ENCODE measurements at places on chromosomes 6 and 20.

DNA sequence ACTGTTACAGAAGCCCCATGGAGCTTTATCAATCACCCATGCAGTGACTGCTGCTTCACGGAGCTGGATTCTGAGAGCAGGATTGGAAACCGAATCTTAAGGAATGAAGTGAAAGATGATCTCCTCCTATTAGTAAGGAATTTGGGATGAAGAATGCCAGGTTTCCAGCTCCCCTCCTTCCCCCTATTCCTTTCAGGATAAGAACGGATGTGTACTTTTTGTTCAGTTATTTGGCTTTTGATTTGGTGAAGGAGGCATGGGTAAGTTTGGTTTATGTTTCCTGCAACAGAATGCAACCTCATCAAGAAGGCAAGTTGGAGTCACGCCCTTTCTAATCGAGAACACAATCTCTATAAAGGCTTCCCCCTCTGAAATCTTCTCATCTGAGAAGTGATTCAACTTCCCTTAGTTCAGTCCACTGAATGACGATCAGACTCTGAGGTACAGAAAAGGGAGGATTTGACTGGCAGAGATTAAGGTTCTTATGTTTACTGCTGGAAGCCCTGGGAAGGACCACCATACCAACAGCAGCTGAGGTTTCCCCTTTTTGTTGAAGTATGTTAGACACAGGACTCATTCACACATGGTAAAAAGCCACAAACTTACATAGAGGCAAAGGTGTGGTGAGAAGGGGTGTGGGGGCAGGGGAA, 5.5 kb downstream of the ELMO2 start:
- no peak for DNase-seq

DNA sequence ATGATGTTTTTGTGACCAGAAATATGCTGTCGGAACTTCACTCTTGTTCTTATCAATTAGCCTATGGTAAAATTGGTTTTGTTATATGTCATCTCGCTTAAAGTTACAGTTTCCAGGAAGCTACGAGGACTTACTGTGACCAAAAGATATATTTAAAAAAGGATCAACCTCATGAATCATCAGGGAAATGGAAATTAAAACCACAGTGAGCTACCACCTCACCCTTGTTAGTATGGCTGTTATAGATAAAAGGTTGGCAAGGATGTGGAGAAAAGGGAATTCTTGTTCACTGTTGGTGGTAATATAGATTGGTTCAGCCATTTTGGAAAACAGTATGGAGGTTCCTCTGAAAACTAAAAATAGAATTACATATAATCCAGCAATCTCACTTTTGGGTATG, 14.3 kb upstream of the INSM1 start:
- no peak for DNase-seq

DNA sequence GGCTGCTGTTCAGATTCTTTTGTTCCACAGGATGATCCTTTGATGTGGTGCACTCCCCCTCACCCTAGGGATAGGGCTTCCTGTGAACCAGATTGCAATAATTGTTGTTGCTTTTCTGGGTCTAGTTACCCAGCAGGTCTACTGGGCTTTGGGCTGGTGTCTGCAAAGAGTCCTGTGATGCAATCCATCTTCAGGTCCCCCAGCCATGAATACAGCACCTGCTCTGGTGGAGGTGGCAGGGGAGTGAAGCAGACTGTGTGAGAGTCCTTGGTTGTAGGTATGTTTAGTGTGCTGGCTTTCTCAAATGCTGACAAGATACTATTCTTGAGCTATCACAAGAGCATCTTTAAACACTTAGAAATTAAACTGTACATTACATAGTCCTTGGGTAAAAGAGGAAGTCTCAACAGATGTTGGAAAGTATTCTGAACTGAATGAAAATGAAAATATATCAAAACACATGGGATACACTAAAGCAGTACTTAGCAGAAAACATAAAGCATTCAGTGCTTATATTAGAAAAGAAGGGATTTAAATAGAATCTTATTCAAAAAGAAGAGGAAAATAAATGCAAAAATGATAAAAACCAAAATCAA, 49.1 kb upstream of the CCR6 start:
- no peak for DNase-seq

GRCh38 chr6:87066449-87067333, 28.2 kb downstream of the CGA start:
- DNase-seq, result peak; percentile 13

DNA sequence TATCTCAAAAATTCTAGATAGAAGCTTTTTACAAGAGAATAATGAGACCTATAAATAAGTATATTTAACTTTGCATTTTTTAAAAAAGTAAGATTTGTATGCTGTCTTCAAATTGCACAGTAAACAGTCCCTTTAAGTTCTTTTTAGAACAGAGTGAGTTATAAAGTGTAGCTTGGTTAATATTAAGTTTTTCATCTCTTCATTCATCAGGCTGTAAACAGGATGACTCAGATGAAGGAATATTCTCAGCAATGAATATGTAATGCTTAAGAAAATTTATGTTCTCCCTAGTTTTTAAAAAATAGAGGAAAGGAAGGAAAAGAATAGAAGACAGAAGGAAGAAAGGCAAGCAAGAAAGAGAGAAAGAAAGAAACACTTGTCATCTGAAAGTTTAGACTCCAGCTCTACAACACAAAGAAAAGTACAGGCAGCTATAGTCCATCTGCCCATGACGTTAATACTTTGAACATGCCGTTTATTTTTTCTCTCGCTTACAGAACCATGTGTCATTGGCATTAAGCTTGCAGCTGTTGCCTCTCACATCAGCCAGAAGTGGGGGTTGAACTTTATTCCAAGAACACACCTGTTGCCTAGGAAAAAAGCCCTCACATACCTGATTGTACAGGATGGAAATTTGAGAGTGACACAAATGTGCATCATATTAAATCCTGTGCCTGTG, 36.1 kb downstream of the CAP2 start:
- DNase-seq, result no peak

- DNase-seq, result no peak
Observed at GRCh38 chr6:74431873-74432580, 736.0 kb downstream of the CD109 start.

DNA sequence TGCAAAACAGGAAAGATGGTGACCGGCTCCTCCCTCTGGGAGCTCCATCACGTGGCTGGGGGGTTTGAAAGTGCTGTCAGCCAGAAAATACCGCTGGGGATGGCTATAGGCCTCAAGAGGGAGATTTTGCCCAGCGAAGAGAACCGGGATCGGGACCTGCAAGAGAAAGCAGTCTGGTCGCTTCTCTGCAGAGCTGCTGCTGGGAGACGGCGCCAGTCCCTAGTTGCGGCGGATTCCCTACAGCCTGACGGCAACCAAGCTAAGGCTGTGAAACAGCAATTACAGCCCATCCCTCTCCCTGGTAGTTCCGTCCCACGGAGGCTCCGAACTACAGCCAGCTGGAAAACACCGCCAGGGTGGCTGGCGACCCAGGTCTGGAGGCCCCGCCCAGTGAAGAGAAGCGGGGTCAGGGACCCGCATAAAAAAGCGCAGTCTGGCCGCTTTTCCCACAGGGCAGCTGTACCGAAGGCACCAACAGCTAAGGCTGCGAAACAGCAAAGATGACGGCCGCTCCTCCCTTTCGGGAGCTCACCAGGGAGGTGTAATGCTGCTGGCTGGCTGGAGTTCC, 238.1 kb upstream of the IRAK1BP1 start:
- no peak for DNase-seq

DNA sequence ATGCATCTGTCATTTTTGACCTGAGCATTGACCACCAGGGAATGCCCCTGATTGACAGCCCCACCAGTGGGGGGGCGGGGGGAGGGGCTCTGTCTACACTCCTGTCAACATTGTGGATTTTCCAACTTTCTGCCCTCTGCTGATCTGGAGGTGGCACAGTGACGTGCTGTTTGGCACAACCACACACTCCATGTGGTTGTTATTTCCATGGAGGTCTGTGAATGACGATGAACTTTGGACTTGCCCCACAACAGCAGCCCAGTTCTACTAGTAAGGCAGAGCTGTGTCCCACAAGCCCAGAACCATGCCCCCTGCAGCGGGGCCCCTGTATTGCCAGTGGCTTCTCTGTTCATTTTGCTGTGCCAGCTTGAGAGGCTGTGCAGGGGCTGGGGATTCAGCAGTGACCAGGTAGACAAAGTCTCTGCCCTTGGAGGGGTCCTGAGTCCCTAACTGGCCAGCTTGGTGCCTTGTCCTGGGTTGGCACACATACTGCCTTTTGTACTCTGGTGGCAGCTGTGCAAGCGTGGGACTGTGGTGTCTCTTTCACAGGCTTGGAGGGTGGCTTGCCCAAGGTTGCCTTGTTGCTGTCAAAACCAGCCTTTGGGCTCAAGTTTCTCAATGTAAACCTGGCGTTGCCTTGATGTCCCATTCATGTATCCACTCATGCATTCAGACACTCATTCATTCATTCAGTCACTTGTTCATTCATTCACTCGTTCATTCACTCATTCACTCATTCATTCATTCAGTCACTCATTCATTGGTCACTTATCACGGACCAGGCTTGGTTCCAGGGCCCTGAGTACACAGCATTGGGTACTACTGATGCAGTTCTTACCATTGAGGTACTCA, 108.5 kb downstream of the SYCP2 start:
- DNase-seq, result no peak

DNA sequence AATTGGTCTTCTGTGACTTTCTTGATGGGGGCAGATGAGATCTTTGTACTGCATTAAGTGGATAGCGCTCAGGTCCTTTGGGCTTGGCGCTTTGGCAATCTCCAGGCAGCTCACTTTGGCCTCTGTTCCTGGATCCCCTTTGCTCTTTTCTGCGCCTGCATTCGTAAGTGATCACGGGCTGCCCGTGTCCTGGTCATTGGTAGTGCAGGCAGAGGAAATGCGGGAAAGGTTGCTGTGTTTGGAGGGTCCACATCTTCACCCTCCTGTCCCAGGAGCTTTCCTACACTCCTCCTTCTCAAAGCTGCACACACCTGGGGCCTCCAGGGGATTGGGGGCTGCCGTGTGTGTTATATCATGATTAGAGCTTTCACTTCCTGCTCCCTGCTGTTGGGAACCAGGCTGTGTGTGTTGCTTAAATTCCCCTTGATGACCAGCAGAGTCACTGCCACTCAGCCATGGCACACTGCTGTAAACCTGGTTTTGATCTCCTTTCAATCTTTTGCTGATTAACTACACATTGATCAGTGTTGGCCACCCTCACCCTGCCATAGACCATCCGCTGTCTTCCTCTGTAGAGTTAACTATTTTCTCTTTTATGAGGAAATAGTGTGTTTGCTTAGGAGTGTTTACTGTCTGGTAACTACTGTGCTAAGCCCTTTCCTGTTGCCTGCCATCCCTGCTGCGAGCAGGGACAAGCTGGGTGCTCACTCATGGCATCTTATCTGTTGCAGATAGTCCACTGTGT, 13.0 kb upstream of the SNHG17 start:
- no peak for DNase-seq

GRCh38 chr20:20373091-20373571, 5.2 kb downstream of the INSM1 start:
- DNase-seq, result no peak

GRCh38 chr6:11806561-11807317, 28.1 kb upstream of the ADTRP start:
- no peak for DNase-seq

- no peak for DNase-seq
Observed at GRCh38 chr6:121285041-121285440, 49.2 kb downstream of the TBC1D32 start.

GRCh38 chr20:32062776-32063170, 10.7 kb downstream of the HCK start:
- DNase-seq, result no peak

- no peak for DNase-seq
Observed at GRCh38 chr6:16840291-16840690, 79.0 kb upstream of the ATXN1 start.

GRCh38 chr6:3061501-3061941, 6.8 kb upstream of the RIPK1 start:
- DNase-seq, result no peak

DNA sequence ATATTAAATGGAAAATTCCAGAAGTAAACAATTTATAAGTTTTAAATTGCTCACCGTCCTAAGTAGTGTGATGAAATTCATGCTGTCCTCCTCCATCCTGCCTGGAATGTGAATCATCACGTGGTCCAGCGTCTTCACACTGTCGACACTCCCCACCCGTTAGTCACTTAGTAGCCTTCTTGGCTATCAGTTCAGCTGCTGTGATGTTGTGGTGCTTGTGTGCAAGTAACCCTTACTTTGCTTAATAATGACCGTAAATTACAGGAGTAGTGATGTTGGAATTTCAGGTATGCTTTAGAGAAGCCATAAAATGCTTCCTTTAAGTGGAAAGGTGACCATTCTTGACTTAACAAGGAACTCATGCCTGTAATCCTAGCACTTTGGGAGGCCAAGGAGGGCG, 25.2 kb downstream of the RIOK1 start:
- no peak for DNase-seq

DNA sequence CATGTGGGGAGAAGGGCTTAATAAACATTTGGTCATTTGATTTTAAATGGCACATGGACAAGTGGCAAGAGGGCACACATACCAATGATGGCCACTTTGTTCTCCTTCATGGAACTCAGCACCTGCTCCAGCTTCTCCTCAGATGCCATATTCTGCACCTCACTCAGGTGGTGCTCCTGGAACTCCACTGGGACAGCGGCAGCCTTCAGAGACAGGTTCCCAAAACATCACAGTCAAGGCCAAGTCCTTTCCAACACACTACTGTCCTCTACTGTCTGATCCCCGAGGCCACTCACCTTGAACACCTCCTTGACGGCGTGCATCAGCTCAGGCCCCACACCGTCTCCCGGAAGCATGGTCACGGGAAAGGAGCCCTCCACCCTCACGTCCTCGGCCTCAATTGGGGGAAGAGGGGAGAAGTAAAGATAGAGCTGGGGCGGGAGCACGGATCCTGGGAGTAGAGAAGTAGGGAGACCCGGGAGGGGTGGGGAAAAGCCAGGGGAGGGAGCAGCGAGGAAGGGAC, 591 bp downstream of the IDH3B start:
- no peak for DNase-seq

GRCh38 chr20:11544029-11544678, 373.5 kb upstream of the BTBD3 start:
- no peak for DNase-seq

DNA sequence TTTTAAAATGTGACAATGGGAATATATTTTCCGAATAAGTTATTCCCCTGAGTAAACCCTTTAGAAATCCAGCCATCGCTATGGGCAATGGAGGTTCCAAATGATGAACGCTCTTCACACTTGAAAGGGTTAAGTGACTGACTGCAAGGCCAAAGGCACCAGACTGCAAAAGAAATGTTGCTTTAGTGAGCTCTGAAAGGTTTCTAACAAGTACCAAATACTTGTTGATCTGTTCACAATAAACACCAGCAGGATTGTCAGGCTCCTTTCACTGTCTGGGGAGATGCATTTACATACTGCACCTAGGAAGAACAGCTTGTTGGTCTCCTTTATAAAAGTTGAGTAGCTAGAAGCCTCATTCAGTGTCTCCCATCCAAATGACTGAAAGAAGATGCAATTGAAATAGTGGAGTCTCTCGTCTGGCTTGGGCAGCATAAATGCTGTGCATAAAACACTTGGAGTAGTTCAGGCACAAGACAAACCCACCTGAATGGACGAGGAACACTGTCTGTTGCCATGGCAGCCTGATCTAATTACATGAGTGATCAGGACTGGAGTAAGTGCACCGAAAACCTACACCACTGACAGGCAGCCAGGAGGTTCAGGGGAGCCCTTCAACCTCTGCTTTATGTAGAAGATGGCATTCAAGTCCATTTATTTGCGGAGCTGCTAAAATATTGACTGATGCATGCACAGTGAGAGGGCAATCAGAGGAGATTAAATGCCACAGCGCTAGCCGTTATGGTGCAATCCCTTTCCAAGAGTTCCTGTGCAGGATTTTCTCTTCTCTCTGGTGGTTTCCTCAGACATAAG, 2.9 kb downstream of the ATXN1 start:
- DNase-seq, result no peak

GRCh38 chr6:159261995-159262394, 92.8 kb downstream of the FNDC1 start:
- no peak for DNase-seq

GRCh38 chr20:24952376-24953208, 3.5 kb downstream of the CST7 start:
- DNase-seq, result no peak

Measured in stimulated activated CD4-positive, alpha-beta T cell treated with anti-CD3 and anti-CD28 coated beads, Interleukin-2, amount 100 ng/mL, for 48 hours (primary cell).